WTC11 (cell line): ENCODE measurements at places on chromosomes 7 and 10.

DNA sequence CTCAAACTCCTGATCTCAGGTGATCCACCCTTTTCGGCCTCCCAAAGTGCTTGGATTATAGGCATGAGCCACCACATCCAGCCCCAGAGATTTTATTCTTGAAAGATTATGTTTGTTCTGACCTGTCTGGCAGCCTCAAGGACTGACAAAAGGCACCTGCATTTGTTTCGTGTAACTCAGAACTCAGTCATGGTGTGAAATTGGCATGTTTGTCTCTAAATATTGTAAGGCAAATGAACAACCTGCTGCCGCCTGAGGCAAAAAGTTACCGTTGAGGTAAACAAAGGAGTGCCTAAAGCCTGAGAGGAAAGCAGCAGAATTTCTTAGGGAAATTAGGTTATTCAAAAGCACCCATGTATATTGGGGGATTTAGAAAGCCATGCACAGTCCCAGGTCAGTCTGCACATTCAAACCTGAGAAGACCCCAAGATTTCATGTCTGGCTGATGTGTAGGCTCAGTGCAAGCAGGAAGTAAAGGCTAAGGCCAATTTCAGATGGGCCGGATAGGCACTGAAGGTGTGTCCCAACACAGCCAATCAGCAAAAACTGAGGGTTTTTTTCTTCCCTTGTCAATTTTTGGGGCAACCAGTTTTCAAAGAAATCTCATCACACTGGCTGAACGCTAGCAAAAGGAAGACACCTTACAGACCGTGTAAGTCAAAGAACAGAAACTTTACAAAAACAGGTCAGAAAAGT lies 33.3 kb upstream of the HHEX start:
- no peak for DNase-seq

GRCh38 chr7:90402785-90403173 lies 482 bp upstream of the CLDN12 start:
- DNase-seq: no peak

GRCh38 chr7:42180806-42181205 lies 56.2 kb downstream of the GLI3 start:
- DNase-seq: no peak

DNA sequence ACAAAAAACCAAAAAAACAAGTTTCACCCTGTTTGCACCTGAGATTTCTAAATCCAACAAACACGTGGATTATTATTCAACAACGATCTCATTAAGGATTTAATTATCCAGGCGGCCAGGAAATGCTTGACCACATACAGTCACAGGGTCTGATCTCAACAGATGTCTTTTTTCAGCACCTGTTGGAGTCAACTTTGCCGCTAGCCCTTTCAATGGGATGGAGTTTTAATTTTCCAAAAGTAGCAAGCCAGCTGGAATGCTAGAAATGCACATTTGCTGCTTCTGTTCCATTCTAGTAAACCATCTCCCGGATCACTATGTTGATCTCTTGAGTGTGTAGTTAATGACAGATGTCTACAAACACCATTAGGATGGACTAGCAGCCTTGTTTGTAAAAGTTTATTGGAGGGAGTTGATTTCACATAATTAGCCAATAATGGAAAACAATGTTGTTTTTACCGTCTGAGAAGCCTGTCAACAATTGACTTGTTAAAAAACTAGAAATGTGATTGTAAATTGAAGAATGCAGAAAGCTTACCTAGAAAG lies 64.2 kb upstream of the DKK1 start:
- no peak for DNase-seq

DNA sequence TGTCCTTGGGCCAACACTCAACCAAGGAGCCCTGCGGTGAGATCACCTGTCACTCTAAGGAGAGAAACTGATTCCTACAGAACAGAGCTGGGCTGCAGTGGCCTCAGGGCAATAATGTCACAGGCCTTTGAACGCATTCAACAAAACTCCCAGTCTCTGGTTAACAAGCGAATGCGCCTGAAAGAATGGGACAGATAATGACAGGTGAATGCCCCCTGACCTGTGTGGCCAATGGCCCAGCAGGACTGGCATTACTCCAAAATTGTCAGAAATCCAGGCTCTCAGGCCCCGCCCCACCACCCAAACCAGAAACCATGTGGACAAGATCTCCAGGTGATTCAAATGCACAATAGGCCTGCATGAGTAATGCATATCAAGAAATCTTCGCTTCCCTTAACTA lies 277.7 kb upstream of the KLF6 start:
- DNase-seq: no peak

DNA sequence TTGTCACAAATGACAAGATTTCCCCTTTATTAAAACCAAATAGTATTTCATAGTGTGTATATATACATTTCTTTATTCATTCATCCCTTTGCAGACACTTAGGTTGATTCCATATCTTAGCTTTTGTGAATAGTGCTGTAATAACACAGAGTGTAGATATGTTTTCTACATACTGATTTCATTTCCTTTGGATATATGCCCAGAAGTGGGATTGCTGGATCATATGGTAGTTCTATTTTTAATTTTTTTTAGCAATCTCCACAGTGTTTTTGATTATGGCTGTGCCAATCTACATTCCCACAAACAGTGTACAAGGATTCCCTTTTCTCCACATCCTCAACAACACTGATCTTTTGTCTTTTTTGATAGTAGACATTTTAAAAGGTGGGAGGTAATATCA lies 46.4 kb downstream of the CSTF2T start:
- no peak for DNase-seq

- no peak for DNase-seq
Measured at GRCh38 chr7:67947646-67948045, 951.0 kb downstream of the TYW1 start.

GRCh38 chr7:22662036-22662435 lies 65.0 kb upstream of the IL6 start:
- DNase-seq: no peak
